Left renal pelvis (tissue), 4 donors: ENCODE measurements at places on chromosomes 7 and 10. TPM values are rescaled to one million over a fixed set of nuclear protein-coding genes. Genes with fewer than 3 reads are reported as not detected.

The ANKRD1 gene
- polyA plus RNA-seq, result 0.08 TPM

The C1GALT1 gene
- polyA plus RNA-seq, result 50.6 TPM

The GDI2 gene
- 309 TPM for polyA plus RNA-seq

The PRKAR2B gene
- polyA plus RNA-seq, result 38.3 TPM

The OR6B1 gene
- not detected for polyA plus RNA-seq

The OLAH gene
- 0.34 TPM for polyA plus RNA-seq

The AGR2 gene
- polyA plus RNA-seq, result 88.3 TPM

The TBX20 gene
- 0.10 TPM for polyA plus RNA-seq

The ZNF853 gene
- polyA plus RNA-seq, result 17.8 TPM

The PLPP4 gene
- polyA plus RNA-seq, result 5.9 TPM

The UCMA gene
- not detected for polyA plus RNA-seq

DNA sequence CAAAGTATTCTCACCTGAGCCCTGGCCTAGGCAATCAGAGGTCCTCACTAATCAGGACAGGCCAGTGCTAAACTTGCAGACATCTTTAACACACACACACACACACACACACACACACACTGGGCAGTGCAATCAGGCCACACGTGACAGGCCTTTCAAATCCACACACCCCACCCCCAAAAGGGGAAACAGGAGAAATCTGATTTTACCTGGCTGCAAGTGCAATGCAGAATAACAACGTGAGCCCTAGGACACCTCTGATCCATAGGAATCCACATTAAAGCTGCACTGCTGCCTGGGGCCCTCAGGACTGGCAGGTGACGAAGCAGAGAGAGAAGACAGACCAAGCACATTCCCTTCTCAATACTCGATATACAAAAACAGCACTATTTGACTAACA is 218.9 kb downstream of the FAM107B start:
- no peak for DNase-seq

DNA sequence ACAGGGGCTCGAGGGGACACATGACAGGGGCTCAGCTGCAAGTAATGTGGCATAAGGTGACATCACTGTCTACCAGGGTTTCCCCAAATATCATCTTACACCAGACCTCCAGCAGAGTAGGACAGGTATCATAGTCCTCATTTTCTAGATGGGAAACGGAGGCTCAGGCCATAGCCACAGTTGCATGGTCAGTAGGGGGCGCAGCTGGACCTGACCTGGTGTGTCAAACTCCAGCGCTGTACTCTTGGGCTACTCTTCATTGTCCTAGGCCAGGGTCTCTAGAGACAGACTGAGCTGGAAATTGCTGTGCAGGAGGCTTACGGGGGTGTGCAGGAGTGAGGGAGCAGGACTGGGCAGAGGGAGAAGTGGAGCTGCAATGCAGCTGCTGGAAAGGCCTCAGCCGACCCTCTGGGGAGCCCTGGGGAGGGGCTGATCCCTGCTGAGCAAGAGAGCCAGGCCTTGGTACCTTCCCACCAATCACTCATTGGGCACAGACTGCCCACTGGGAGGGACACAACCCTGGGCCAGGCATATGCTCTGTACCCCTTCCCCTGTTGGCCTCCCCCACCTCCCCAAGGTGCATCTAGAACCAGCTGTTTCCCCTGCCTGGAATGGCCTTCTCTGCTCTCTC is 89.9 kb downstream of the CDH23 start:
- no peak for DNase-seq

- DNase-seq, result no peak
These were observed 43.3 kb downstream of the HSPA12A start for GRCh38 chr10:116699049-116699448.

DNA sequence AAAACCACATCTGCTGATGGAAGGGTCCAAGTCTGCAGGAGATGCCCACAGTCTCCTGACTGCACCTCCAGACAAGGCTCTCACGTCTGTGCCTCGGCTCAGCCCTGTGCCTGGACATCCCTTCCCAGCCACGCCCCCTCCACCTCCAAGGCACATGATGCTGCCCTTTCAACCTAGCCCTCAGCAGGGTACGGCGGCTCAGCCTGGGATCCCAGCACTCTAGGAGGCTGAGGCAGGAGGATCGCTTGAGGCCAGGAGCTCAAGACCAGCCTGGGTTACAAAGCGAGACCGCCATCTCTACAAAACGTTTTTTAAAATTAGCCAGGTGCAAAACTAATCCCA is 14.3 kb downstream of the MAD1L1 start:
- DNase-seq, result no peak

- DNase-seq, result no peak
These were observed at the start of gene C10orf67 for GRCh38 chr10:23344241-23344841. C10orf67 (minus strand) TSS chr10:23344797; CDS start chr10:23344774, 23 bp downstream.

GRCh38 chr10:64103750-64104470 is 582.7 kb downstream of the REEP3 start:
- DNase-seq, result no peak

DNA sequence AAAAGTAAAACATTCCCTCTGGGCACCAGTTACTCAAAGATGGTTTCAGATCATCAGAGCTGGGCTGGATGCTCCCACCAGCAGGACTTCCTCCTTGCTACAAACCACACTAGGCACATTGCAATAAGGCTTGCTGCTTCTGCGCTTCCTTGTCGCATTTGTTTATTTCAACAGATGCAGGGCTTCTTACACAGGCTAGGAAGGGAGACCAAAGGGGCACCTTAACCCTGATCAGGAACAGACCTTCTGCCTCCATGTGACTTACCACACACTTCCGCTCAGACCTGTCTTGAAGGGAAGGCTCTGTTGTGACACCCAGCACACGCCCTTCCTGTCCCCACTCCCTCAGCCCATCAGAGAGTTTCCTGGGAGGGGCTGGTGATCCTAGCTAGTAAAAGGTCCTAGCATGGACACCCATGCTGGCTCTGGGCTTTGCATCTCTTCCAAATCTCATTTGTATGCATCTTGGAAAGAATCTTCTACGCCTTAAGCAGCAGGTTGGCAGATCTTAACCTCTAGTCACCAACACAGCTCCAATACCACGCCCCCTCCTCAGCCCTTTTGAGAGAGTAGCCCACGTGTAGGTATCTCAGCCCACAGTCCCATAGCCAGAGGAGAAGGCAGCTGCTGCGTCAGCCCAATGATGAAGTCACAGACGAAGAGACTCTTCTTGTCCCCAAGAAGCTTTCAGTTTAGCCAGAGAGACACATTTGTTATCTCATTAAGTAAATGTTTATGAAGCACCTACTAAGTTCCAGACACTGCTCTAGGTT is 47.1 kb upstream of the SVIL start:
- DNase-seq, result no peak

DNA sequence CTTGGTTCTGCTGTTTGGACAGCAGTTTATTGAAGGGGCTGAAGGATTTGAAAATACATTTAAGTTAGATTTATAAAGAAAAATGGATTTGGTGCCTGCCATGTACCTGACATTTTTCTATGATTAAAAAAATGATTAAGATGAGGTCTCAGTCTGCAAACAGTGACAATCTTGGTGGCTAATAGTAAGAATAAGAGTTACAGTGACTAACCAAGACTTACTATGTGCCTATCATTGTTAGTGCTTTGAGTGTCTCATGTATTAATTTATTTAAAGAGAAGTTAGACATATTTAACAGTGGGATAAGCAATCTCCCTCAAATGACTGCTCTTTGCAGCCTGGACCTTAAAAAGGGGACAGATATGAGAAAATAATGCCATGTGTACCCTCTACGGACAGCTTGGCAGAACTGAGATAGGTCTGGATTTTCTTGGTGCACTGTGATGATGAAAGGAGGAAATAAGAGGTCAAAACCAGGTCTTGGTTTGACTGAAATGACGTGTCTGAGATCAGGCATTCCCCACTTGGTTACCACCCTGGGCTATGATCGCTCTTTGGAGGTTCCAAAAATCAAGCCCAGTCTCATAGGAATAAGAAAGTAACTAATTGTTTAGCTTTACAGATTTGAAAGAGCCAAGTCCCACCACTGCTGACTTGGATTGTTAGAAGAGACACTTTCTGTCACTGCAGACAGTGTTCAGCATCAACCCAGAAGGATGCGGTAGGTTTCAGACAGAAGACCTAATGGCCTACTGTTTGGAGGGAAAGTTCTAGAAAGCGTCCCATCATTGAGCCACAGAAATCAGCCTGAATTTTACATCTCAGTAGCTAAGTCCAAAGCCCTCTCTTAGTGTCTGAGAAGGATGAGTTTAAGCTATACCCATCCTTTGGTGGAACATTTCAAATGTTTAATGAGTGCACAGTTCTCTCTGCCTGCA is 2.1 kb downstream of the CASP7 start:
- no peak for DNase-seq

DNA sequence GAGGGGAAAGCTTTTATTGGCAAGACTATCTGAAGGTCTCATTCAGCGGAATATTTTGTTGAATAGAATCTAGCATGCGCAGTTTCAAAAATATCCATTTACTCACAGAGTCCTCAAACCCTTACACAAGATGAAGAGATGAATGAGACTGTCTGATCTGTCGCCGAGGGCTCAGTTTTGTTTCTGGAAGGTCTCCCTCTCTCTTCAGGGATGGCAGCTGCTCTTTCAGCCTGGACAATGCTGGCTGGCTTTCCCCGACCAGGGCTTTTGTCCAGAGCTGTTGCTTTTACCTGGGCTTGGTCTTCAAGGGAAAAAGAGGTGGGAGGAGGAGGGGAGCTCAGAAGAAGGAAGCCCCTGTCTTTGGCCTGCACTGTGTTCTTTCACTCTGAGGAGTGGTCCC is 81.9 kb upstream of the BTBD16 start:
- DNase-seq, result no peak

- DNase-seq, result no peak
These were observed 1.5 kb downstream of the NIPSNAP2 start for GRCh38 chr7:55965805-55966421.

GRCh38 chr7:97576043-97576442 is 155.8 kb upstream of the TAC1 start:
- DNase-seq, result no peak

GRCh38 chr7:33486633-33487032 is 357.3 kb downstream of the BBS9 start:
- DNase-seq, result no peak

DNA sequence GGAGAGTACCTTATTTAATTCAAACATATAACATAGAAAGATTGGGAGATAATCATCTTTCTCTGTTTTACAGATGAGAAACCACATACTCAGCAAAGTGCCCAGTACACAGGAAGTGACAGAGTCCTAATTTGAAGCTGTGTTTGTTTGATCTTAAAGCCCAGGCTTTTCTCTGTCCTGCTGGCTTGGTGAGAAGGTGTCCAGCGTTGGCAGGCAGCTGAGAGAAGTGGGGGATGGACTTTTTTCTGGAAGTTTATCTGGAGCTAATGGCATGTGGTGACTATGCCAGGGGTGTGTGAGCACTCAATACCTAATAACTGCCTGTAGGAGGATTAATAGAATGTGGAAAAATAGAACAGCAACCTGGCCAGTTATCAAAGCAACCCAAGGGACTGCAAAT is 60.8 kb downstream of the NPSR1 start:
- DNase-seq, result no peak

DNA sequence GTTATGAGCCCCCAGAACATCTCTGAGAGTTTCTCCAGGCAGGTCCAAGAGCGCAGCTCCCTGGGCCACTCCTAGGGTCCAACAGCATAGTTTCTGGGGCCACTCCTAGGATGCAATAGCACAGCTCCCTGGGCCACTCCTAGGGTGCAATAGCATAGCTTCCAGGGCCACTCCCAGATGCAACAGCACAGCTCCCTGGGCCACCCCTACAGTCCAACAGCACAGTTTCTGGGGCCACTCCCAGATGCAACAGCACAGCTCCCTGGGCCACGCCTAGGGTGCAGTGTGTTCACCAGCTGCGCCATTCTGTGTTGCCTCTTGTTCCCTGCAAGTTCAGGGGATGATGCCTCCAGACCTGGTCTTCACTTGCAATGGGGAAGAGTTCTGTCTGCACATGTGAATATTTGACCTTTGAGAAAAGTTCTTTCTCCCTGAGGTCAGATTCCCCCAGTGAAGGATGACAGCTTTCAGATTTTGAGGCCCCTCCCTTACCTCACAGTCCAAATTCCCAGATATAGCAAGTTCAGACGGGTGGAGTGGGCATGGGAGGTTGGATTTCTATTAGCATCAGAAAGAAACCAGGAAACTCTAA is 43.0 kb upstream of the LEP start:
- DNase-seq, result no peak

GRCh38 chr10:86579883-86580520 is 58.4 kb upstream of the WAPL start:
- DNase-seq, result no peak

DNA sequence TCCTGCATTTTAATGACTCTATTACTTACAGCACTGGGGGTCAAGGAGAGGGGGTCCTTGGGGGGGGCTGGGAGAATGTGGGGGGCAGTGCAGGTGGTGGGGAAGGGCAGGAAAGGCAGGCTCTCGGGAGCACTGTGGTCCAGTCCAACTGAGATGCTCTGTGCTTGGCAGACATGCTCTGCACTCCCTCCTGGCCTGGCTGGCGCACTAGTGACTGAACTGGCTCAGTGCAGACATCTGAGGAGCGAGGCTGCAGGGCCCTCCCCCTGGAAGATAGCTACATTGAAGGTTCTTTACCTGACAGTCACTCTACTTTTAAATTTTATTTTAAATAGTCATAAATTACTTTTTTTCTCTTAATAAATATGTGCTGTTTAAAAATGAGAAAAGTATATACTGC is 105.7 kb downstream of the NEURL1 start:
- no peak for DNase-seq

DNA sequence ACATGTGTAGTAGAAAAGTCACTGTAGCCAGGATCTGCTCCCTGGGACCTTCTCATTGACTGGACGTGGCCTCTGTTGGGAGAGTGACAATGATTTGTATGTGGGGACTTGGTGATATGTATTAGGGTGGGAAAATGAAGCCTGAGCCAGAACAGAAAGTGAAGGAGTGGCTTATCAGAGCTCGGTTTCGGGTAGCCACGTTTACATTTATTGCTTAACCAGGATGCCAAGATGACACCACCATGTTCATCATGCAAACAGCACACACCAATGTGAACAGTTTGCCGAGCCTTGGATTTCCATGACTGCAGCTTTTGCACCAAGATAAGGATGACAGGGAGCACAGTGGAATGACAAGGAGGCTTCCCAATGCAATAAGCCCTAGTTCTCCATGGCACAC is 112.8 kb upstream of the STK17A start:
- no peak for DNase-seq

DNA sequence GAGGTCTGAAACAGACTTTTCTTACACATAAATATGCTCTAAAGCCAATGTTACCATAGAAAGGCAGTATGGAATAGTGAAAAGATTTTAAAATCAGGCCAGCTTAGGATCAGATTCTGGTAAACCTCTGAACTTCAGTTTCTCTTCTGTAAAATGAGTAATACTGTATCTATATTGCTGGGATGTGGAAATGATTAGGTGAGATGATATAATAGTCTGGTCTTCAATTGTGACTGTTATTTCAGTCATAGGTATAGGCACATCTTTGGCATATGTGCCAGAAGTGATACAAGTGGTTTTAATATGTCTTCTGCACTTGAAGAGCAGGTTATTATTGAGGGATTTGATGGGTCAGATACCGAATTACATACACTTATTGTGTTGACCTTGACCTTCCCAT is 7.2 kb downstream of the ZNF277 start:
- no peak for DNase-seq

- no peak for DNase-seq
These were observed 33.0 kb downstream of the TMEM106B start for GRCh38 chr7:12244129-12244528.
